ENCODE measurements at places on chromosomes 3 and 15. TPM values are rescaled to one million over a fixed set of nuclear protein-coding genes. Genes with fewer than 3 reads are reported as not detected.

The GREM1 gene
- total RNA-seq: 2.6 TPM

The FSIP1 gene
- 0.50 TPM for total RNA-seq

The SLC22A14 gene
- 0.09 TPM for total RNA-seq

DNA sequence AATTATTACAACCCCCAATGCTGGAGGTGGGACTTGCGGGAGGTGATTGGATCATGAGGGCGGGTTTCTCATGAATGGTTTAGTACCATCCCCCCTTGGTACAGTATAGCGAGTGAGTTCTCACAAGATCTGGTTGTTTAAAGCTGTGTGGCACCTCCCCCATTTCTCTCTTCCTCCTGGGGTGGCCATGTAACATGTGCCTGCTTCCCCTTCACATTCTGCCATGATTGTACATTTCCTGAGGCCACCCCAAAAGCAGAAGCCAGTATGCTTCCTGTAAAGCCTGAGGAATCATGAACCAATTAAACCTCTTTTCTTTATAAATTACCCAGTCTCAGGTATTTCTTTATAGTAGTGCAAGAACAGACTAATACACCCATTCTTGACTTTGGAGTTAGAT, 20.3 kb upstream of the PROK2 start:
- no peak for DNase-seq

The PLSCR5 gene
- total RNA-seq: not detected

All from left cardiac atrium (tissue), 4 donors.